ENCODE measurements at places on chromosomes 3 and 15. TPM values are rescaled to one million over a fixed set of nuclear protein-coding genes. Genes with fewer than 3 reads are reported as not detected.

The CHRNA5 gene
- total RNA-seq, result 32.6 TPM

The IGF2BP2 gene
- 11.6 TPM for total RNA-seq

The MASP1 gene
- not detected for total RNA-seq

The ISL2 gene
- 4.7 TPM for total RNA-seq

The PLA2G4E gene
- not detected for total RNA-seq

The STX19 gene
- total RNA-seq, result not detected

The GOLGA8G gene
- total RNA-seq, result not detected

The SCN5A gene
- 0.54 TPM for total RNA-seq

The NCEH1 gene
- 36.8 TPM for total RNA-seq

The SLC38A3 gene
- total RNA-seq, result 0.20 TPM

The RBMS3 gene
- total RNA-seq, result 0.48 TPM

The C3orf80 gene
- 1.8 TPM for total RNA-seq

The ZBED2 gene
- 0.19 TPM for total RNA-seq

The ACKR2 gene
- not detected for total RNA-seq

The LYZL4 gene
- total RNA-seq, result not detected

The PPP2R3A gene
- total RNA-seq, result 3.6 TPM

The DCLK3 gene
- not detected for total RNA-seq

The EAF2 gene
- 2.1 TPM for total RNA-seq

The CLDN11 gene
- total RNA-seq, result not detected

The MIX23 gene
- 49.9 TPM for total RNA-seq

The SLC9C1 gene
- total RNA-seq, result not detected

The ADGRG7 gene
- not detected for total RNA-seq

The SH3BP5 gene
- 18.4 TPM for total RNA-seq

The GPR27 gene
- 2.5 TPM for total RNA-seq

The ADCY5 gene
- 0.32 TPM for total RNA-seq

The GOLGA8Q gene
- total RNA-seq, result not detected

The EPHB1 gene
- total RNA-seq, result 0.06 TPM

The VGLL3 gene
- 4.4 TPM for total RNA-seq

The PRKCD gene
- total RNA-seq, result 24.2 TPM

The ISLR2 gene
- 0.20 TPM for total RNA-seq

The TRPC1 gene
- total RNA-seq, result 8.3 TPM

The C2CD4A gene
- total RNA-seq, result not detected

The ANKUB1 gene
- not detected for total RNA-seq

The GOLGB1 gene
- 22.1 TPM for total RNA-seq

The PAQR5 gene
- total RNA-seq, result 118 TPM

The FGF12 gene
- total RNA-seq, result 0.40 TPM

The TMEM40 gene
- total RNA-seq, result 0.81 TPM

The GOLGA8H gene
- total RNA-seq, result 1.2 TPM

The STRIT1 gene
- total RNA-seq, result not detected

The GOLGA8S gene
- total RNA-seq, result 0.12 TPM

The EPHB3 gene
- total RNA-seq, result 0.23 TPM

The JMJD7 gene
- total RNA-seq, result 2.8 TPM

The RRP9 gene
- total RNA-seq, result 27.8 TPM

The RARRES1 gene
- 16.6 TPM for total RNA-seq

The C2CD4B gene
- total RNA-seq, result not detected

The AP2M1 gene
- 313 TPM for total RNA-seq

The SRGAP3 gene
- total RNA-seq, result 0.98 TPM

The NEK10 gene
- total RNA-seq, result 1.2 TPM
